Femur (tissue), 1 donor: ENCODE measurements at places on chromosomes 3 and 15.

DNA sequence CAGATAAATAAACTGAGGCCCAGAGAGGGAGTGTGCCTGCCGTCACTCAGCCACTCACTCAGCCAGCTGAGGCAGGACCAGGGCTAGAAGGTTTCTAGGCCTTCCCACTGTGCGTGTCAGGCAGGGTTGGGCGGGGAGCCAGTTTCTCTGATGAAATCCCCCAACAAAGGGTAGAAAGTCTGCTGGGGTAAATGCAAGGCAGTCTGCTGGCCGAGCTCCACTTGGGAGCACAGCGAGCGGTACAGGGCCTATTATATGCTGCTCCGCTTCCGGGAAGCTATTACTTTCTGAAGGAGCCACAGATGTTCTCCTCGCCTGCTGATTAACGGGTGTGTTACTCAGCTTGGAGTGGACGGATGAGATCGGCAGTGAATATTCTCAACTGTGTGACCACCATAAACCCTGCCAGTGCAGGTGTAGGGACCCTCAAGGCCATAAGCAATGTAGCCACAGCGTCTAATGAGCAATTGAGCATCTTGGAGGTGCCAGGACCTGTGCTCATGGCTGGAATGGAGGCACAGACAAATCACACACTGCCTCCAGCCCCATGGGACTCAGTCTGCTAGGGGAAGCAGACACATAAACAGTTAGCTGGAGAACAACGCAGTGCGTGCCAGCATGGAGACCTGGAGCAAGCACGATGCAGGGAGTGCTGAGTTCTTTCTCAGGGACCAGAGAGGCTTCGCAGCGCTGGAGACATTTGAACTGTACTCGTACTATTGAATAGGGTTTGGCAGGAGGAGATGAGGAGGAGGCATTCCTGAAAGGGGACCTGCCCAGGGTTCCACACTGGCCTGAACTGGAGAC lies 42.1 kb downstream of the CORO2B start:
- DNase-seq: peak; percentile 85

DNA sequence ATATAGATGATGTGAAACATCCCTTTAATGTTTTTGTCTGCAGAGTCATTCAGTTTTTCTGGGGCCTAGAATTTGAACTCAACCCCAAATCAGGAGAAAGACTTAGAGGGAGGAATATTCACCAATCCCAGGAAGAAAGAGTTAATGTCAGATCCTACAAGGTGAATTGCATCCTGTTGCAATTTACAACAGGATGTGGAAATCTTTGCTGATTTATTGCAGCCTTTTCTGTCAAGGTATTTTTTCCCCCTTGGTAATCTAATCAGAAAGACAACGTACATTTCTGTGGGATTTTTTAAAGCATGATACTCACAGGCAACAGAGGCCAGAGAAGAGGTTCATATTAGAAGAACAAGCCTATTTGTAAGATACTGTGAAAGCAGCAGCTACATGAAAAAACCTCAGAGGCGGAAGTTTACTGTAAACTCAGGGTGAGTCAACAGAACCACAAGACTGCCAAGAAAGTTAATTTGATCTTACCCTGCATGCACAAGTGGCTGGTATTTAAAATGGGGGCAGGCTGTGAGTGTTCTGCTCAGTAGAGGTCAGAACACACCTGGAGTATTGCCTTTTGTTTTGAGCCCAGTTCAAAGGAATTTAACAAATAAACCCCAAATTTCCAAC lies 531.9 kb downstream of the AGBL1 start:
- DNase-seq: no peak

DNA sequence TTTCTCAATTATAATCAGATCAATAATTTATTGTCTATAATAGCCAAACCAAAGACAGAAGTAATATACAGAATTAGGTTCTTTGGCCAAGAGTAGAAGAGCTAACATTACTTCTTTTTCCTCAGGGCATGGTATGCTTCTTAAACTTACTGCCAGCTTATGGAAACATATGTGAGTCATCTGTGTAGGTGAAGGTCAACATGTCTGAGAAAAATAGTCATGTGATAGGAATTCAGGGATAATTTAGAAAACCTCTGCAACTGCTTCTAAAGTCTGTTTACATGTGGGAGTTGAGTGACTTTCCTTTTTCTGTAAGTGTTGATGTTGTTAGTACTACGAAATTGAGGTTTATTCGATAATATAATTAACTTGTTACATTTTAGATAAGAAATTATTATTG lies 19.2 kb upstream of the MAP6D1 start:
- no peak for DNase-seq

GRCh38 chr15:65069179-65069578 lies 1.4 kb upstream of the RASL12 start:
- peak; percentile 54 for DNase-seq

DNA sequence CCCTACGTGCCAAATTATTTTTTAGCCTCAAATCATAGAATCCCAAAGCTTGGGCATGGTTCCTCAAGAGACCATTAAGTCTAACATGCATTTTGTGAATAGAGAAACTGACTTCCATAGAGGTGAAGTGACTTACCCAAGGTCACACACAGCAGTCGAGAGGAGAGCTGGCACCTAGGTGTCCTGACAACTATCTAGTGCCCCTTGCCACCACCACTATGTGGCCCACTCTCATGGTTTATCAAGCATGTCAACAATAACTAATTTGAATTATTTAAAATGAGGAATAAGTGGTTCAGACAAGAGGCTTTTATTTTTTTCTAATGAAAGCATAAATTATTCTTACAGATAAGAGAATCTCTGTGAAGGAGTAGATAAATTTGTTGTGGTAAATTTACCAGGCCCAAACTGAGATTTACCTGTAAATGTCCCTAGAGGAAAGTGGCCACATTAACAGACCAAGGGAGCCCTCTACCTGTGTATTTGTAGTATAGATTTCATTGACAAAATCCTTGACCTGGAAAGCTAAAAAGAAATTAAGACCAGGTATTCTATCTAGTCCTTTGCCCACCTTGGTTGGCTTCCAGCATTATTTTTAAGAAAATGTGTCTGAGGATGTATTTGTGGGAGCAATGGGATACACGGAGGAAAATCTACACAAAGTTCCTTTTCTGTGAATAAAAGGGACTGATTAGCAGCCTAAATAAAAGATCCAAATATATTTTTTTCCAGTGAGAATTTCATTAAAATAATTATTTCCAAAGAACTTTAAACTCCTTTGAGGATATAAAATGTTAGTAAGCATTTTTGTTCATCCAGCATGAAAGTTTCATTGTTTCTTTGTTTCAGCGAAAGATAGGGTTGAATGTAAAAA lies 49.1 kb downstream of the IQCH start:
- no peak for DNase-seq

- no peak for DNase-seq
Measured at GRCh38 chr15:22831473-22831872, 7.0 kb upstream of the NIPA2 start.

- DNase-seq: no peak
Measured at GRCh38 chr3:51722362-51722761, 15.5 kb downstream of the GRM2 start.

DNA sequence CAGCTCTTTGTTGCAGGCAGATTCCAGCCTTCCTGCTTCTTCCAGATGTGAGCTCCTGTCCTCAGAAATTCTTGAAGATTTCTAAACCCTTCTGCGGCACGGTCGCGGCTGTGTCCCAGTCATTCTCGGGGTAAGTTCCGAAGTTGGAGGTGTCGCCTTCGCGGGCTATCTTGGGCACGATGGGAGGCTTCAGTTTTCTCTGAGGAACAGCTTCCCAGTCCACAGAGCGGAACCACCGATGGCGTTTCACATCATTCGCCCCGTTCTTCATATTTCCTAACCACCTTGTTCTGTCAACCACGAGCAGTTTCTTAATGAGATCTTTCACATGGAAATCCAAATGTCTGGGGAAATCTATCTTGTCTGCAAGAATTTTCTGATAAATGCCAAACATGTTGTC lies 24.7 kb upstream of the CERS3 start:
- no peak for DNase-seq

- DNase-seq: no peak
Measured at GRCh38 chr3:180516368-180516767, 85.6 kb upstream of the TTC14 start.

GRCh38 chr3:77040926-77041722 lies 1.2 kb downstream of the ROBO2 start:
- peak; percentile 36 for DNase-seq

- DNase-seq: no peak
Measured at GRCh38 chr15:80468796-80469195, 64.6 kb downstream of the ARNT2 start.

DNA sequence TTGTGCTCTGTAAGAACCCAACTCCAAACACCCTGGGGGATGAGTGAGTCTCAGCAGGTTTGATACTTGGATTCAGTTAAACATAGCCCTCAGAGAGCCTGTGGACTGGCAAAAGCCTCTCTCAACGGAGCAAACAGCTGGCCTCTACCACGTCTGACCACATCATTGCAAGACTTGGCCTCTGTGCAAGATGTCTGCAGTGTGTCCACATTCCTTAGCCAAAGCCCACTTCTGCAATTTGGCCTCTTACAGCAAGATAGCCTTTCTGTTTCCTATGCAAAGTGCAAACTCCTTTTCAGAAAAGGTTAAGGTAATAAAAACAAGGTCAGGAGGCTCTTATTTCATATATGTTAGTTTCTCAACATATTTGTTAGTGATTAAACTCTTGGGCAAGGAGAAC lies 27.9 kb downstream of the FBN1 start:
- peak; percentile 64 for DNase-seq

DNA sequence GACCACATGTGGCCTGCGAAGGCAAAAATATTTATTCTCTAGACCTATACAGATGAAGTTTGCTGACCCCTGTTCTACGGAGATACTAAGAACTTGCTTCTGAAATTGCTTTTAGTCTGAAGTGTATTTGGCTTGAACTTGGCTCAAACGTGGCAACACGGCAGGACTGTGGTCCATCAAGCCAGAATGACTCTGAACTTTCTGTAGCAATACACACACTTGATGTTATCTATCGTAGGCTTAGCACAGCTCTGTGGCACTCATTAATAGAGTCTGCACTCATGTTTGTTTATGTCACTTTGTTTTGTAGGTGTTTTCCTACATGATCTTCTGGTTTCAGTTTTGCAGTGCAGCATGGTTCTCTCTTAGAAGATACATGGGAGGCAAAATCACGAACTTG lies 298.1 kb downstream of the ADAMTS17 start:
- no peak for DNase-seq

- no peak for DNase-seq
Measured at GRCh38 chr3:75180235-75180944, 483.7 kb upstream of the FRG2C start.

- DNase-seq: no peak
Measured at GRCh38 chr3:172713316-172713715, 2.4 kb upstream of the NCEH1 start.

DNA sequence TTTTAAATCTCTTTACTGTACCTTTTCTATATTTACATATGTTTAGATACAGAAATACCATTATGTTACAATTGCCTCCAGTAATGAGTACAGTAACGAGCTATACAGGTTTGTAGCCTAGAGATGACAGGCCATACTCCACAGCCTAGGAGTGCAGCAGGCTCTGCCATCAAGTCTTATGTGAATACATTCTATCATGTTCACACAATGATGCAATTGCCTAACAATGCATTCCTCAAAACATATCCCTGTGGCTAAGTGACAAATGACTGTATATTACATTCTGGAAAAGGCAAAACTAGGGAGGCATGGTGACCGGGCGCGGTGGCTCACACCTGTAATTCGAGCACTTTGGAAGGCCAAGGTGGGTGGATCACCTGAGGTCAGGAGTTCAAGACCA lies 192.4 kb upstream of the IGF1R start:
- no peak for DNase-seq

DNA sequence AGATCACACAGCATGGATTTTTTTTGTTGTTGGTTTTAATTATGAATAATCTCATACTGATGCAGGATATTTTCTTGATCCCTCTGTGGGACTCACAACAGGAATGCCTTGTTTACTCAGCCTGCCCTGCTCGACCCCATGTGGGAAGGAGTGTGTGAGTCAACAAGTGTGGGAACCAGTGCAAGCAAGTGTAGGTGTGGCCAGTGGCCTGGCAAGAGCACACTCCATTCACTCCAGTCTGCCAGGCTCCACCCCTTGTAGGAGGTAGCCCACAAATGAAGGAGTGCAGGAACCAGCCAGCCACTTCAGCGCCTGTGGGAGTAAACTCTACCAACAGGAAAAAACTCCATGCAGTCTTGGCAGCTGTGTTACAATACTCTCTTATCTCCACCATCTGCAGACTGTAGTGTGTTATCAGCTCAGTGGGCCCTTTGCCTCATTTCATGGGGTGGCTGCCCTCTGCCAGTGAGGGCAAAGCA lies 393.6 kb downstream of the OTOL1 start:
- peak; percentile 71 for DNase-seq

DNA sequence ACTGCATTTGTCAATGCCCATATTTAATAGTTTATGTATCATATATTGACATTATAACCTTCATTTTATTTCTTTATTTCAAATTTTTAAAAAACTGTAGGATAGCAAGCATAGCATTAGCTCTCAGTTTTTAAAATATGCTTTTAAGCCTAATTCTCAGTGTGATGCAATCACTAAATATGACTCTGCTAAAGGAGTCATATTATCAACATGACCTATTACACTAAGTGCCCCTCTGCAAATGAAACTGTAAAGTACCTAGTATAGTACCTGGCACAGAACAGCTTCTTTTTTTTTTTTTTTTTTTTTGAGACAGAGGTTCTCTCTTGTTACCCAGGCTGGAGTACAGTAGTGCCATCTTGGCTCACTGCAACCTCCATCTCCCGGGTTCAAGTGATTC lies 179.4 kb upstream of the CGNL1 start:
- DNase-seq: no peak

- DNase-seq: no peak
Measured at GRCh38 chr3:194294199-194294894, 56.8 kb downstream of the CPN2 start.

GRCh38 chr15:59443341-59444072 lies 5.5 kb downstream of the FAM81A start:
- no peak for DNase-seq

- DNase-seq: no peak
Measured at GRCh38 chr15:56208641-56209155, 35.0 kb downstream of the RFX7 start.

- no peak for DNase-seq
Measured at GRCh38 chr3:168618827-168619470, 523.2 kb upstream of the GOLIM4 start.

GRCh38 chr3:68945225-68945624 lies 12.9 kb upstream of the TAFA4 start:
- no peak for DNase-seq

DNA sequence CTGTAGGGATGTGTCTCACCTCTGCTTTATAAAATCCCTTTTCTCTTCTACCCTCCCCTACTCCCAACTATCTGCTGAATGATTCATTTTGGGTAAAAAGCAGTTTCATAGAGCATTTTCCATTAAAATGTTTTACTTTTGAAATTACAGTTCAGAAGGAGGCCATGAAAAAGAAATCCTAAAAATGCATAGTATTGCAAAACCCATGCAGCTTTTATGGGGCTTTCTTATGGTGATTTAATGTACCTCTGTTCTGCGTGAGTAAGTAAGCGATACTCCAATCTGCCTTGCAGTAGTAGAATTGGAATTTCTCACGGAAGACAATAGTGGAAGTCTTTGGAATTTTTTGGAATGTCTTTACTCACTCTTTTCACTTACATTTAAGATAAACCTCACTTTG lies 111.9 kb downstream of the ARPP21 start:
- DNase-seq: no peak
